NCI-H460 (cell line): ENCODE measurements at places on chromosomes 4 and X.

DNA sequence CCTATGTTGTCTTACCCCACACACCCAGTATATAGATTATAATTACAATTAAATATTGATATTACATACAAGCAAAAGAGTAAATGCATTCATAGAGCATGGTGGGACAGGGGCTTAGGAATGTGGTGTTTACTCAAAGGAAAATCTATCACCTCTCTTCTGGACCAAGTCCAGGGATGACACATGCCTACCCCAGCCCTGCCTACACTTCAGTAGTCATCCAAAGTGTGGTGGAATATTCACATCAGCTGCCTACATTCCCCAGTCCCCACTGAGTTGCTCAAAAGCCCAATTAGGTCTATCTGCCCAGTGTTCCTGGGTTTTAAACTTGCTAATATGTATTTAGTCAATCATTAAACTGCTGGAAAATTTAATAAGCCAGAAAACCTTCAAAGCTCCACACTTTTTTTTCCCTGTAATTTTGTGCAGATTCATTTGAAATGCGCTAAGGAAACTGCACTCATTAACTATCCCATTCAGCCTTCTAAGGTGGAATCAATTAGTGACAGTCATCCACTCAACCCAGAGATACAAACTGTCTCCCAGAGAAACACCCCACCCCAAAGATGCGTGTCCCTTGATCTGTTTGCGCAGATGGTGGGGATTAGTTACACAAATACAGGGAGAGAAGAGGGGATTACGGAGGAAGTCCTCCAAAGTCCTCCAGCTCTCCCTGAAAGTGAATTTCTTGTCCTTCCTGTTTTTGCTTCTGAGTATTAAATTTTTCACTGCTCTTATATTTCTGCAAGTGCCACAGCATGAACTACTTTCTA is 91.7 kb upstream of the KDR start:
- no peak for DNase-seq

- no peak for DNase-seq
These were observed 1.1 kb downstream of the SORBS2 start for GRCh38 chr4:185810746-185811508.

GRCh38 chr4:105527081-105527480 is 25.3 kb upstream of the ARHGEF38 start:
- no peak for DNase-seq

DNA sequence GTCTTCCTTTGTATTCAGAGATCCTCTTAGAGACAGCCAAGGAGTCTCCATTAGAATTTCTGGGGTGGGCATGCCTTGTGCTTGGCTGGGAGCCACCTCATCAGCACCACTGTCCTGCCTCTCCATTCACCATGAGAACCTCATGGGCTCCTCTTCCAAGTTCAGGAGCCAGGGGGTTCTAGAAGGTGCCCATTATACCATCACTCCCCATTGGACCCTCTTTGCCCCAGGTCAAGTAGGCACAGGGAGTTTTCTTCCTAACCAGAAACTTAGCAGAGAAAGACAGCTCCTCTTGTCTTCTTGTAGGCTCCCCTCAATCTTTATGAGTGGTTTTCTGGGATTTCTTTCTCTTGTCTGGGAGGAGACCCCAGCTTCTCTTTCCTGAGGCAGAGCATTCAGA is 31.1 kb downstream of the ASMT start:
- DNase-seq: no peak

DNA sequence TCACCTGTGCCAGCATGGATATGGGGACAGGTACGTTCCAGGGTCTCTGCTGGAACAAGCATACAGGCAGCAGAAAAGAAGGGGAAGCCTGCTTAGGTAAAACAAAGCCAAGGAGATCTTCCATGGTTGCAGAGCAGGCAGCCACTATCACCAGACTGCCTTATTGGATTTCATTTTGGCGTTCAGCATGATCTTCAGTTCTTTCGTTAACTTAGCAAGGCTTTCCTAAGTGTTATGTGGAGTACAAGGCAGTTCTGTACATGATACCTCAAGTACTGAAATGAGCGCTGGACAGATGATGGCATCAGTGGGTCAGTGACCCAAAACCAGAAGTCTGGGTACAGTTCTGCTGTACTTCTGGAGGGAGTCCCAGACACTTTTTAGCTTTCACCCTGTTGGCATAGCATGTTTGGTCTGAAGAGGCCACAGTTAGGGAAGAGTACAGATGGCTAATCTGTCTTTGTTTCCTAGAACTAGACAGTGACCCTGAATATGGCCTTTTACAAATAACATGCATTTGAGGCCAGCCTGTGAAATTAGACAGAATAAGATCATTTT is 8.9 kb downstream of the SMIM20 start:
- no peak for DNase-seq

- DNase-seq: no peak
These were observed 170.8 kb upstream of the SPANXN4 start for GRCh38 chrX:142854970-142855369.

DNA sequence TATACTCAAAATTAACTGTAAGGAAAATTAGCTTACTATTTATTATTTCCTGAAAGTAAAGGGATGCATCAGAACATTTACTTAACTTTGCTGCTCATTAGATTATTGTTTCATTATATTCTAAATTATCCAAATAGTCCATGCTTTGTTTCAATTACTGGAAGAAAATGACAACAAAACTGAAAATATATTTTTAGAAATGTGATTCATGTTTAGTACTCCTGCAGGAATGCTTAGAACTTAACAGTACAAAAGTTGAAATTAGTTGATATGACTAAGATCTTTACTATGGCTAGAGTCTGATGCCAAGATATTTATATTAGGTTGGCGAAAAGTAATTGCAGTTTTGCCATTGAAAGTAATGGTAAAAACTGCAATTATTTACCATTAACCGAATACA is 660.5 kb upstream of the PABPC4L start:
- no peak for DNase-seq

GRCh38 chrX:41528784-41529183 is 81.6 kb downstream of the NYX start:
- DNase-seq: no peak
